ENCODE measurements at places on chromosomes 7 and 10.

- no peak for DNase-seq
Measured at GRCh38 chr7:110382736-110383135, 708.2 kb upstream of the LRRN3 start.

DNA sequence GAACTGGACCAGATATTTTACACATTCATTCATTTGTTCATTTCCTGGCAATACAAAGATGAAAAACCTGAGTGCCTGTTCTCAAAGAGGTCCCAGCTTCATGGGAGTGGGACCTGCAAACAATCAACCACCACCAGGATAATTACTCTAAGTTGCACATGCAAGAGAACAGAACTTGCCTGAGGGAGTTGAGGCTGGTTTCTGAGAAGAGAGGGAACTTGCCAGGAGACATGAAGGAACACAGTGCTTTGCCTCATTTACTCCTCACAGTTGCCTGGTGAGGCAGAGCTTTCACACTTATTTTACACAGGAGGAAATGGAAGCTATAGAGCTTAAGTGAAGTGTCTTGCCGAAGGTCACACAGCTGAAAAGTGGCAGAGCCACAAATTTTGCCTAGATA lies 170.1 kb downstream of the SORCS3 start:
- DNase-seq: no peak

DNA sequence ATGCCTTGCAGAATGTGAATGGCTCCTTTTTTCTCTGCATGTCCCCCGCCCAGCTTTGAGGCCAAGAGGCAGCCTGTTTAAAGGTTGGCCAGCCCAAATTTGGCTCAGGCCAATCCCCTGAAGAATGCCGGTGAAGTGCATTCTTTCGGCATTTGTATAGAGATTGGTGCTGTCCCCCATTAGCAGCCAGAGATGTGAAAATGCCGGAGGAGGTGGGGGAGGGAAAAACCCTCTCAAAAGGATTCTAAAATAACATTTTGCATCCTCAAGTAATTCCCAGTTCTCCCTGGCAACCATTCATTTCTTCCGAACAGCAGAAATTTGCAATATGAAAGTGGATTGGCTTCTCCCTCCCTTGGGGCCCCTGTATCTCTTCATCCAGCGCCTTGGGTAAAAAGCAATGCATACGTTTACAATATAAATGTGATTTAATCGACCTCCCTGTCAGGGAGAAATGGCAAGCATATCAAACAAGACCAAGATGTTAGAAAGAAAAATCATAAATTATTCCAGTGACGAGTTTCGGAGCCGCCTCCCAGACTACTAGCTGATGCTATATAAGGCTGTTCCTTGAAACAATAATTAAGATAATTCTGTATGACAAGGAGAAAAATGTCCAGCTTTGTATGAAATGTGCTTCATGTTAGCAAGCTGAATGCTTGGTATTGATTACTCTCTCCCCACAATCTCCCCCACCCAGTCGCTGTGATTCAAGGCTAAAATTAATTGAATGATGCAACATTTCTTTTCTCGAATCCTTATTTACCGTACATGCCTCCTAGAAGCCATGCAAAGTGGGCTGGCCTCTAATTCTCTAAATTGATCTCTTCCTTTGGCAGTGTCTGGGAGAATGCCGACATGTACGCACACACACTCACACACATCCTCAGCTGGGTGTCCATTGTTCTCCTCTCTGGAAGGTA lies 323.7 kb downstream of the RPS24 start:
- DNase-seq: no peak

DNA sequence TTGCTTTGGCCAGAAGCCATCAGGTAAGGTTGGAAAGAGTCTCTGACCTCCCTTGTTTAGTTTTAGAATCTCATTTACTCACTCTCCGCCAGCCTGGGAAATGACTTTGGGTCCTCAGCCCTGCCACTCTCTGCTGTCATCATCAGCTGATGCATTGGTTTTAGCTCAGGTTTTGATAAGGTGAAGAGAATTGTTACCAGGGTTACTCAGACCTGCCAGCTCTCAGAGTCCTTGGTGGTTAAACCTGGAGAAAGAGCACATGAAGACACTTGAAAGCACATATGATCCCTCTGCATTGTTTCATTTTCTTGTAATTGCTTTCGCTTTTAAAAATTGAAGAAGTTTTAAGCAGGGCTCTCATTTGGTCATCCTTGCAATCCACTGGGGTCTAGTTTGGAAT lies 4.0 kb upstream of the CROT start:
- no peak for DNase-seq

GRCh38 chr10:57142925-57143576 lies 782.0 kb upstream of the ZWINT start:
- DNase-seq: no peak

DNA sequence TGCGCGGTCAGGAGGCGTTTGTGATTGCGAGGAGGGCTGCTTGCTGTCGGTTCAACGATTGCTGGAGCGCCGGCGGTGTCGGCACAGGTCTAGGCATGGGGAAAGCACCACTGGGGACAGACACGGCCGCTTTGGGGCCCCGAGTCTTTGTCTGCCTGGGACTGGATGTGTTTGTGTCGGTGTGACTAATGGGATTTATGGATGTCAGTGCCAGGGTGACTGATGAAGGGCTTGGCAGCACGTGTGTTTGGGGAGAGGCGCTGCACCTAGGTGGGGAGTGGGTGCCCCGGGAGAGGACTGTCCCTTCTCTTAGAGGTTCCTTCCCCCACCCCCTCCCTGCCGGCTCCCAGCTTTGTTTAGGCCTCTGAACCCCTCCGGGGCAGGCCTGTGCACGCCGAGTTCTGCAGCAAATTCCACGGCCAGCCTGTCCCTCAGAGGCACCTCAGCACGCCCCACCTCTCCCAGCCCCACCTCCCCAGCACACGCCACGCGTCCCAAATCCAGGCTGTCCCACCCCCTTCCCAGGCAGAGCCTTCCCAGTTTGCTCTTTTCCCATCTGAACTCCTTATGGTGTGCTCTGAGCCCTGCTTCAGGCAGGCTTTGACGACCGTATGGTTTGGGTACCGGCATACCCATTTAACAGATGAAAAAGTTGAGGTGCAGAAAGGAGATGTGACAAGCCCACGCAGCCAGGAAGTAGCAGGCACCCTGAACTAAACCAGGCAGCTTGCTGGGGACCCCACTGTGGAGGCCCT lies 6.4 kb upstream of the TNRC18 start:
- no peak for DNase-seq
